ENCODE measurements at places on chromosomes 2 and 18.

DNA sequence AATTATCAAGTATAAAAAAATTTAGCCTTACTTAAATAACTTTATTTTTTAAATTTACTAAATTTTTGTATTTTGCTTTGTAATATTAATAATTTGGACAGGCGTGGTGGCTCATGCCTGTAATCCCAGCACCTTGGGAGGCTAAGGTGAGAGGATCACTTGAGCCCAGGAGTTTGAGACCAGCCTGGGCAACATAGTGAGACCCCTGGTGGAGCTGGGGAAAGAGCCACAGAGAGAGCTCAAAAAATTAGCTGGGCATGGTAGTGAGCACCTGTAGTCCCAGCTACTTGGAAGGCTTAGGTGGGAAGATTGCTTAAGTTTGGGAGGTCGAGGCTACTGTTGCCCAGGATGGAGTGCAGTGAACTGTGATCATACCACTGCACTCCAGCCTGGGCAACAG, 143.5 kb downstream of the B3GNT2 start:
- no peak for DNase-seq

- no peak for DNase-seq
These were observed 127.8 kb upstream of the NETO1 start for GRCh38 chr18:72995558-72995957.

DNA sequence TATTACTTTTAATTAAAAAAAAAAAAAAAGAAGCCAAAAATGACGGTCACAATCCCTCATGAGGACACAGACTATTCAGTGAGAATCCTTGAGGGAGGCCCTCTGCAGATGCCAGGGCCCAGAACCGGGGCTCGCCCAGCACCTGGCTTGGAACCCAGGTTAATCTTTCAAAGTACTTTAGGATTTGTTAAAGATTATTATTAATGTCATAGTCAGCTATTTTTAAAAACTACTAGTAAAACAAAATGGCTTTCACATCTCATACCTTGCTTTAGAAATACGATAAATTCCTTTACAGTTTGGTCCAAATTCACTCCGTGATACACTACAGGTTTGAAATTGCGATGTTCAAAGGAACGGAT, 27.1 kb downstream of the C2orf76 start:
- DNase-seq: no peak

DNA sequence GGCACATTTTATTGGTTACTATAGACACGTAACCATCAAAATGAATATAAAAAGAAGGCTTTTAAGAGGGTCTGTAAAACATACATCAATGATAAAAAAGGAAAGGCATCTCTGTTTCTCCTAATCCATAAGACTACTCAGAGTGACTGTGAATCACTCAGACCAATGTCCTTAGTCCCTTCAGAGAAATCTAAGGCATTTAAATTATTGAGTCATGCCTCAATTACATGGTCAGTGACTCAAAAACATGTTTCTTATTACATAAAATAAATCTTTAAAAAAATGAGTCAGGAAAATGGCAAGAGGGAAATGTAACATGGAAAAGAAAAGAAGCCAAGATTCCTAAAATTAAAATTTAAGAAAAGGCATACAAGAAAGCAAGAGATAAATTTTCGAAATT, 146.6 kb downstream of the ERBB4 start:
- DNase-seq: no peak

GRCh38 chr2:69114534-69114933, 101.6 kb downstream of the ANTXR1 start:
- DNase-seq: no peak

DNA sequence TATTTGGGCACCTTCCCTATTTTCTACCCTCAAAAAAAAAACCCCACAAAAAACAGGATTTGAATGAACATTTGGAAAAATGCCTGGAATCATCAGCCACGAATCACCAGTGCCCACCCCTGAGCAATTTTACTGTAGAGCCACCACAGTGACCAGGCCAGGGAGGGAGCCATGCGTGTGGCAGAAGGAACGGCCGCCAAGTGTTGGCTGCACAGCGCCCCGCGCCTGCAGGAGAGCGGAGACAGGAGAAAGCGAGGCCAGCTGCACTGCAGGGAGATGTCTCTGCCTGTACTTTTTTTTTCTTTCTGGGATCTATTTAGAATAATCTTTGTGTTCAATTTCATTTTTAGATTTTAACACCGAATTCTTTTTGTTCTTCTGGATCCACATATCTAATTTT, 269.3 kb upstream of the RAB12 start:
- DNase-seq: no peak

GRCh38 chr2:42823744-42824453, 31.5 kb upstream of the HAAO start:
- no peak for DNase-seq

- DNase-seq: no peak
These were observed 213.6 kb upstream of the SP5 start for GRCh38 chr2:170501421-170502043.

GRCh38 chr2:108278631-108279030, 10.1 kb upstream of the SULT1C2 start:
- DNase-seq: no peak

DNA sequence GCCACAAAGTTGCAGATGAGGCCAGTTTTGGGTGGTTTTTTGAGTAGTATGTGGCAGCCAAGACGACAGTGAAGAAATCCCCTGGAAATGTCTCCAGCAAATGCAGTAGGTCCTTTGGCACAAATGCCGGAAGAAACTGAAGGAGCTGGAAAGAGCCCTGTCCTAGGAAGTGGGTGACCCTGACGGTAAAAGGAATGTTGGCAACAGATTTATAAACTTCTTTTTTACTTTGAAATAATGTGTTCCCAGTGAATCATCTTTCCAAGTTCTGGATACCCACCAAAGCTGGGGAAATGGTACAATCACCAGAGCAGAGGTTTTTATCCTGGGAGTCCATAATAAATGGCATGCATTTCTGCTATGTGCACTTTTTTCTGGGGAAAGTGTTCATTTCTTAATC, 112.9 kb downstream of the CSRNP3 start:
- no peak for DNase-seq

GRCh38 chr18:24231773-24232735, 93.2 kb downstream of the CABYR start:
- DNase-seq: peak; percentile 21

DNA sequence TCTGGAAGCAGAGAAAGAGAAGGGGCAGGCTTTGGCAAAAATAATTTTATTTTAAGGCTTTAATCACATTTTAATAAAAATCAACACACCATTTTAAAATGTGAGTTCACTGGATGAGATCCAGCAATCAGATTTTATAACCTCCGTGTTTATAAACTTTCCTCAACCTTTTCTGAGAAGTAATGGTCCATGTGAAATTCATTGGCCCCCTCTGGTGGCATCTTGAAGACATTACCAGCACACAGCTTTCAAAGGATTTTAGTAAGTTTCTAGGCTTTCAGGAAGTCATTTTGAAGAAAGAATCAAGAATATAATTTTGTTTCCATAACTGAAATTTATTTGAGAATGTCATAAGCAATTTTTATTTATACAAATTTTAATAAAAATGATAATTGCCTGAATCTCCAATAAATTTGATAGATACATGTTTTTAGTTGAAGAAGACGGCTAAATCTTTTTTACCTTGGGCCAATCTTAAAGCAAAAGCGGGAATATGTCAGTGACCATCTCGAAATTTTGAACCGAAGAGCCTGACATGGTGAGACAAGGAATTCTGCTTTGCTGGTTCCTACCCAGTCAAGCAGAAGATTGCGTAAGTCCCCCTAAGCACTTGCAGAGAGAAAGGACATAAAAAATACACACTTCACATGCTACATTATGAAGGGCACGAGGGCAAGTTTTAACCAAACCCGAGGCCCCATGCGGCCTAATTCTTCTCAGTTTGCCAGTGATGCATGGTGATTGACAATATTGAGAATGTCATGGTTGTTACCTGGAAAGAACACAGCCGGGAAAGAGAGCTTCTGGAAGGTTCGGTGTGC, 128.4 kb upstream of the CBLN2 start:
- DNase-seq: peak; percentile 37

DNA sequence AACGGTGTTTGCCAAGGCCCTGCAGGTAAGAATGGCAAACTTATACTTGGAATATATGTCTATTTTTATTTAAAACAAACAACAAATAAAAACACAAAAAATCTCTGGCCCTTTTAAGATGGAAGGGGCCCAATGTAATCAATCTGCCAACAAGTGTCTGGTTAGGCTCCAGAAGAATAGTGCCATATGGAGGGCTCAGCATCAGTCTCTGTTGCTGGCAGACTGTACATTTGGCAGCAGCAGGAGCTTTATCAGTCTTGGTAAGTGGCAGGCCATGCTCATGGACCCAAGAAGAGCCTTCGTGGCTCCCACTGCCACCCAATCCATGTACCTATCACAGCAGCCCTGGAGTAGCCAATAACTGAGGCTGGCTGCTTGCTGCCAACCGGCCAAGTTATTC, 101.1 kb downstream of the GALNT3 start:
- no peak for DNase-seq

DNA sequence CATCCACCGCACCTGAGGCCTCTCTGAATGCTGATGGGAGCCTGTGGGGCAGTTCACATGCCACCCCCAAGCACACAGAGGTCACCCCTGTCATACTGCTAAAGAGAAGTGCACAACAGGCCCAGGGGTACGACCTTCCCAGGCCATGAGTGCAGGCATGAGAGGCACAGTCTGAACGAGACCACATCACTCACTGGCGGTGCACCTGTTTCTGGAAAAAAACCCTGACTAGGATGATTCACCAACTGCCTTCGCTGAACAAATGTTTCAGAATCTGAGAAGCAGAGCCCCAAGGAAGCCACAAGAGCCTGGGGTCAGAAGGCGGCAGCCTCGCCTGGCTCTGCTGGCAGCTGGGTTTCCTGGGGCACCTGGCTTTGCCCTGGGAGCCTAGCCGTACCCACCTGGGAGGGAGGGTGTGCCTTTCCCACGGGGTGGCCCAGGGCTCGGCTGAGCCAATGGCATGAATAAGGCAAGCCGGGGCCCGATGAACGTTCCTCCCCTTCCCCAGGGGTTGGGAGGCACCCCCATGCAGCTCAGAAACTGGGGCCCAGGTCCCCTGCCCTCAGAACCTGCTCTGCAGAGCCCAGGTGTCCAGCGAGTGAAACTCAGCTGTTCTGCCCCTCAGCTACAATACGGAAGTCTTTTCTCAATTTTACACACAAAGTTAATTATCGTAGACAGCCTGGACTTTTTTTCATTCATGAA, 73.8 kb downstream of the HDAC4 start:
- no peak for DNase-seq

- DNase-seq: no peak
These were observed 138.3 kb upstream of the SMAD7 start for GRCh38 chr18:49089049-49089448.

GRCh38 chr18:21489919-21490495, 110.5 kb downstream of the ESCO1 start:
- DNase-seq: no peak

GRCh38 chr2:200338692-200339091, 32.2 kb downstream of the SPATS2L start:
- peak; percentile 49 for DNase-seq

All from umbilical cord (tissue), 2 donors.